ENCODE measurements at places on chromosomes 4 and X.
A peak's percentile ranks its signal among the peaks of the same experiment; 100 is the strongest.

- DNase-seq: peak; percentile 20
Measured at GRCh38 chr4:56757261-56757746, 64.2 kb downstream of the SPINK2 start.

DNA sequence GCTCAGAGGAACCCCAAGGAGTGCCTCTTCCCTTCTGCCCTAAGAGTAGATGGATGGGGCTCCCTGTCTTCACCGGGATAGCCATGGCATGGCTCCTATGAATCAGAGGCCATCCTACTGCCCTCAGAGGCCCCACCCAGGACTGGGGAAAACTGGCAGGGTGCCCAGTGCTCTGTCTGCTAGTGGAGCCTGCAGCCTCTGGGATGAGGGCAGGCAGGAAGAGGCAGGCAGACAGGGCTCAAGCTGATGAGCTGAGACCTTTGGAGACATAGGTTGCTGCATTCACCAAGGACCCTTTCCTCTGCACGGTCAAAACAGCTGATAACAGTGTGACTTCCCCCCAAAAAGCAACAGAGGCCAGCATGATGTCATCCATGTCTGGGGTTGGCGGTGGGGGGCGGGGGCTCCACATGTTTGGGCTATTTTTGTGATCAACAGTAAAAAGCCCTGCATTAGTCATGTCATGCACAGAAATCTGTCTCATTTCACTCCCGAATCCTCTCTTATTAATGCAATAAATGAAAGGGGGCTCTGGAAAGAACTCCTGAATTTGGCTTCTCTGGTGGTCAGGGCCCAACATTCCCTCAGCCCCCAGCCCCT lies 207.6 kb upstream of the MAMLD1 start:
- no peak for DNase-seq

GRCh38 chr4:189377569-189377968 lies 563.1 kb upstream of the FRG1 start:
- no peak for DNase-seq

DNA sequence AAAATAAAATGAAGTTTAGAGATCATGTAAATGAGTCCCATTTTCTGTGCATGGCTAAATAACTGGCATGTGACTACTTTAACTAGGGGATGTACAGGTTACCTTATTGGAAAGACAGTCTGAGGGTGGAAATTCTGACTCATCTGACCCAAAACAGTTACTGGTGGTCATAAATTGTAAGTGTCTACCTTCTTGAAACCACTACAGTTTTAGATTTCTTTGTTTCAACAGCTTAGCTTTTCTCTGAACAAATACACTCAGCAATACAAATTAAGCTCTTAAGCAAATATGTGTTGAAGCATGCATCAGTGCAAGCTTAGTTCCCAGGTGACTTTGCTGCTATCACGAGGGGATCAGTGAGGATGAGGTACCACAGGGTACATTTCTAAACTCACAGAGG lies 60.7 kb upstream of the PGM2 start:
- no peak for DNase-seq

GRCh38 chr4:128707864-128708263 lies 101.6 kb upstream of the JADE1 start:
- DNase-seq: no peak

DNA sequence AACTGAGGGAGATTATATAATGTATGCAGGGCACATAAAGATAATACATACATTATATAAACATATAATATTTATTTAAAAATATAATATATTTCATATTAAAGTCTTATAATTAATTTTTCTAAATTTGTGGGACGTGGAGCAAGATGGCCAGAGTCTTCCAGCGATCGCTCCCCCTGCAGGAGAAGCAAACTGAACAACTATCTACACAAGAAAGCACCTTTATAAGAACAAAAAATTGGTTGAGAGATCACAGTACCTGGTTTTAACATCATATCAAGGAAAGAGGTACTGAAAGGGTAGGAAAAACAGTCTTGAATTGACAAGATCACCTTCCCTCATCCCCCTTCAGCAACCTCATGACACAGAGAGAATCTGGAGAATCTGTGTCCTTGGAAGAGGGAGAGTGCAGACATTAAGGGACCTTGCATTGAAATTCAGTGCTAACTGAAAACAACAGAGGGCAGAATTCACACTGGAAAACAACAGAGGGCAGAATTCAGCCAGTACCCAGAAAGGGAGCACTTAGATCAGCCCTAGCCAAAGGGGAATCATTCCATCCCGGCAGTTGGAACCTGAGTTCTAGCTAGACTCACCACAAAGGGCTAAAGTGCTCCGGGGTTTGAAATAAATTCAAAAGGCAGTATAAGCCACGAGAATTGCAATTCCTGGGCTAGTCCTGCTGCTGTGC lies 262.5 kb upstream of the NDST3 start:
- DNase-seq: no peak

DNA sequence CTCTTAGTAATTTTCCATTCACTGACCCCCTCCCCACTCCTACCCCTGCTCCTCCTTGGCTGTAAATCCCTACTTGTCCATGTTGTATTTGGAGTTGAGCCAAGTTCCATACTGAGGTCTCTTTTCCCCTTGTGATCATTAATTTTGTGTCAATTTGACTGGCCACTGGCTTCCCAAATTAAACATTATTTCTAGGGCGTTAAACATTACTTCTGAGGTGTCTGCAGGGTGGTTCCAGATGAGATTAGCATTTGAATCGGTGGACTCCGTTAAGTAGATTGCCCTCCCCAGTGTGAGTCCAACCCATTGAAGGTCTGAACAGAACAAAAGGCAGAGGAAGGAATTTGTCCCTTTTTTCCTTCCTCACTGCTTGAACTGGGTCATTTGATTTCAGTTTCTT lies 25.7 kb downstream of the SLC39A8 start:
- DNase-seq: no peak

DNA sequence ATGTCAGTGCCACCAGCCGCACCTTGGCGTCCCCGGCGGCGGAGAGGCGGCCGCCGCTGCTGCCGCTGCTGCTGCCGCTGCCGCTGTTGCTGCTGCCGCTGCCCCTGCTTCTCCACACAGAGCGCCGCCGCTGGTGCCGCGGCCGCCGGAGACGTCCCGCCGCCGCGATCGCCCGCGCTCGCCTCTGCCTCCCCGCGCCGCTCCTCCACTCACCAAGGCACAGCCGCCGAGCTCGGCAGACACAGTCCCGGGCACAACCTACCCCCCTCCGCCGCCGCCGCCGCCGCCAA lies at the start of gene PPP3CA:
Gene PPP3CA (minus strand): TSS at position 260 of the 290 bp plus-strand sequence.
- DNase-seq: no peak

- no peak for DNase-seq
Measured at GRCh38 chrX:104195013-104195412, 28.8 kb downstream of the FAM199X start.

GRCh38 chr4:155696726-155697125 lies 30.1 kb downstream of the GUCY1A1 start:
- DNase-seq: no peak

GRCh38 chr4:56879996-56880395 lies 27.7 kb upstream of the REST start:
- DNase-seq: no peak

GRCh38 chr4:159736411-159736810 lies 633.5 kb downstream of the RAPGEF2 start:
- DNase-seq: no peak

- no peak for DNase-seq
Measured at GRCh38 chr4:109589119-109589518, 29.1 kb downstream of the MCUB start.

DNA sequence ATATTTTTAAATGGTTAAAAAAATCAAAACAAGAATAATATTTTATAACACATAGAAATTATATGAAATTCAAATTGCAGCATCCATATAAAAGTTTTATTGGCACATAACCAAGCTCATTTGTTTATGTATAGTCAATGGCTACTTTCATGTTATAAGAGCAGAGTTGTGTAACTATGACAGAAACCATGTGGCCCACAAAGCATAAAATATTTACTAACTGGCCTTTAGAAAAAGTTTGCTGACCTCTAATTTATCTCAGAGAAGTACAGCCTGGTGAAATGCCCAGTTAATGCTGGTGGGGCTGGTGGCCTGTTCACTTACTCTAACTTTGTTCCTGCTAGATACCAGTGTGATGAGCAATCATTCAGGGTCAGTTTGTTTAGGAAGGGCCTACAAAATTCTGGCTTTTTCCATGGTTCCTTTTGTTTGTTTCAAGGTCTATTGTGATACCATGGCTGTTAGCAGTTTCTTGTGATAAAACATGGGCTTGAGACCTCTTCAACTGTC lies 104.6 kb downstream of the PPP1R2C start:
- no peak for DNase-seq

GRCh38 chr4:83850435-83850834 lies 314.5 kb downstream of the GPAT3 start:
- no peak for DNase-seq

GRCh38 chr4:169258141-169258540 lies 12.6 kb downstream of the SH3RF1 start:
- DNase-seq: no peak

- no peak for DNase-seq
Measured at GRCh38 chr4:19756661-19757060, 495.0 kb upstream of the SLIT2 start.

DNA sequence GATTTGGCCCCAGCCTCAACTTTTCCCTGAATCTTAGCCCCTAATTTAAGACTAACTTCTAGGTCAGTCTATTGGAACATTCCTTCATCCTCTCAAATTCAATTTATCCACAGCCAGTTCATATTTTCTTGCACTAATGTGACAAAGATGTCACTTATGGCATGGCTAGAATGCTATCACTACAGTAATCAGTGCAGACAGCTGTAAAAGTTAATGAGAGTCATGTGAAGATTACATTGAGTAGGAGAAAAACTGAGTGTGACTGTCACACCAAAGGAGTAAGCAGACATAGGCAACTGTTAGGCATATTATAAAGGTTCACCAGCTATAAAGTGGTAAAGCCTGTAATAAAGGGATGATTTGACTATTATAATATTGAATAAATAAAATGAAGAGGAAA lies 42.6 kb downstream of the GABRG1 start:
- DNase-seq: no peak

- DNase-seq: no peak
Measured at GRCh38 chrX:16867947-16868346, 2.2 kb downstream of the RBBP7 start.

- no peak for DNase-seq
Measured at GRCh38 chr4:13349096-13349495, 135.0 kb downstream of the RAB28 start.

DNA sequence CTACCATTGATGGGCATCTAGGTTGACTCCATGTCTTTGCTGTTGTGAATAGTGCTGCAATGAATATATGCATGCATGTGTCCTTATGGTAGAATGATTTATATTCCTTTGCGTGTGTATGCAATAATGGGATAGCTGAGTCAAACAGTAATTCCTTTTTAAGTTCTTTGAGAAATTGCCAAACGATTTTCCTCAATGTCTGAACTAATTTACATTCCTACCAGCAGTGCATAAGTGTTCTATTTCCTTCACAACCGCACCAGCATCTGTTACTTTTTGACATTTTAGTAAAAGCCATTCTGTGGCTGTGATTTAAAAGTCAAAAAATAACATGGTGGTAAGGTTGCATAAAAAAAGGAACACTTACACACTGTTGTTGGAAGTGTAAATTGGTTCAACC lies 103.1 kb upstream of the FAM47B start:
- no peak for DNase-seq

DNA sequence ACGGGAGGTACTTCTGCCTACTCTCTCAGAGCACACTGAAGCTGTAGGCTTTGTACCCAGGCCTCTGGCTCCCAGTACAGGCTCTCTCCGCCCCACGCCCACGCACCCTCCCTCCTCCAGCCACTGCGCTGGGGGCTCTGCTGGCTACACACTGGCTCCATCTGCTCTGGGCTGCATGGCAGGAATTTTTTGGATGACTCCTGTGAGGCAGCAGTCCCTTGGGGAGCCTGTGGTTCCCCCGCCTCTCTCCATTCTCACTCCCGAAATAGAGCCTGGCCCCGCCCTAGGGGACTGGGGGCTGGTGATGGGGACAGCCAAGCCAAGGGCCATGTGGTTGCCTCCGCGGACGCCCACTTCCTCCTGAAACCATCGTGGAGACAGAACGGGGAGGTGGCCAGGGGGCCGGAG lies 58.1 kb upstream of the ADRA2C start:
- DNase-seq: no peak

DNA sequence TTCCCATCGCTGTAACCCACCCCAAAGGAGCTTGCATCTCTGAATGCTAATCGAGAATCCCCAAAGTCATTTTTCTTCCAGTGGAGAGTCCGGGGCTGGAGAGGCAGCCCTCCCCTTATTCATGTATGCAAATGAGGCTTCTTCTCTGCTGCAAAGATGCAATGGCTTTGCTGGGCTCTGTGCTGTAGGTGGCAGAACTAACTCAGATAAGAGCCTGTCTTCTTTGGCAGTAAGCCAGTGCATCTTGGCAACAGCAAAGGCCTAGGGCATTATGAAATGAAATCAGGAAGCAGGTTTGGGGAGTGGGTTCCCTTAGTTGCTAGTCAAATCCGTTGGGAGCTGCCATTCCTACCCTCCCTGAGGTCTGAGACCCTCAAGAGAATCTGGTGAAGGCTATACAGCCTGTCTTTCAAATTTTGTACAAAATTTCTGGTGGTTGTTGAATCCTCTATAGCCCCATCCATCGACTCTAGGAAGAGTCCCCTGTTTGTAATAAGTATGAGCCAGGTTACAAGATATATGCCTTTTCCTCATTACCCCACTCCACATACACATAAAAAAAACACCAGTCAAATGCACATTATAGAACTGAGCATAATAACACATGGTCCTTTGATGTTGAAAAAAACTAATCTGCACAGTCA lies 290.6 kb upstream of the TAPT1 start:
- no peak for DNase-seq

GRCh38 chr4:174873931-174874330 lies 44.2 kb upstream of the ADAM29 start:
- no peak for DNase-seq

DNA sequence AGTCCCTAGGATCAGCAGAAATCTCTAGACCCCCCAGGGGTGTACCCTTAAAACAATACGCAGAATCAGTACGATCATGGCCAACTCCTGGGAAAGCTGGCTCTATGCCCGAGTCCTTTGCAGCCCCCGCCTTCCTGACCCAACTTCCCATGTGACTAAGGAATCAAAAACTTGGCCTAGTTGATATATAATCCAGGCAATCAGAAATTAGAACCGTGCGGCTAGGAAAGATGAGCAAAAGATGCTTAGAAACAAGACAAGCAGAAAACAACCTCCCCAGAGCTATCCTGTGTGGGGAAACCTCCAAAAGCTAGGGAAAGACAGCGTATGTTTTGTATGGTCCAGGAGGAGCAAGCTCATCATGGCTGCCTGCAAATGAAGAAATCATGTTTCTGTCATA lies 110.0 kb downstream of the PPARGC1A start:
- DNase-seq: no peak

- DNase-seq: no peak
Measured at GRCh38 chr4:13938299-13938698, 310.8 kb upstream of the BOD1L1 start.

Data from activated B cell treated with CpG ODN at 0.5 μM for 24 hours (primary cell).